ENCODE measurements at places on chromosomes 1 and 21.

GRCh38 chr1:223487887-223488259 is 94.7 kb downstream of the CCDC185 start:
- DNase-seq = no peak

DNA sequence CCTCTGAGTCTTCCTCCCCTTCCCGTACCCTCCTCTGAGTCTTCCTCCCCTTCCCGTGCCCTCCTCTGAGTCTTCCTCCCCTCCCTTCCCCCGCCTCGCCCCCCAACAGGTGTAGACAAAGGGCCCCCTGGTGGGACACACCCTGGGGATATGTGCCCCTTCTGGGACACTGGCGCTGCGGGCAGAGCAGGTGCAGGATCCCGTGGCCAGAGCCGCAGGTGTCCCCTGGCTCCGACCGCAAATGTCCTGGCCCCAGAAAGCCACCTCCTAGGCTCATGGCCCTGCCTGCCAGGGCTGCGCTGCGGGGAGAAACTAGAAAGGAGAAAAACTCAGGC is 51.5 kb upstream of the ARHGEF16 start:
- DNase-seq = no peak

GRCh38 chr1:152107984-152108881 is 7.0 kb downstream of the TCHH start:
- DNase-seq = peak; percentile 32

- peak; percentile 93 for DNase-seq
Observed at GRCh38 chr1:234970731-234971476, 157.7 kb downstream of the TOMM20 start.

DNA sequence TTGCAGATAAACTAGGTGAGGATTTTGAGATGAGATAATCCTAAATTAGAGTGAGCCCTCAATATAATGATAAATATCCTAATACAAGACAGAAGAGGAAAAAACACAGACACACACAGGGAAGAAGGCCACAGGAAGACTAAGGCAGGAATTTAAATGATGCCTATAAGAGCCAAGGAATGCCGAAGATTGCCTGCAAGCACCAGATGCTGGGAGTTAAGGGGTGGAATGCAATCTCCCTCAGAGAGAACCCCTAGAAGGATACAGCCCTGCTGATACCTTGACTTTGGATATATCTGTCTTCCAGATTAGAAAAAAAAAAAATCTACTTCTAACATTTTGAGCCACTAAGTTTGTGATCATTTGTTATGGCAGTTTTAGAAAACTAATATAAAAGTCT is 299.7 kb upstream of the PRMT6 start:
- DNase-seq = no peak

GRCh38 chr21:45848805-45849204 is 132.8 kb upstream of the COL6A1 start:
- no peak for DNase-seq

DNA sequence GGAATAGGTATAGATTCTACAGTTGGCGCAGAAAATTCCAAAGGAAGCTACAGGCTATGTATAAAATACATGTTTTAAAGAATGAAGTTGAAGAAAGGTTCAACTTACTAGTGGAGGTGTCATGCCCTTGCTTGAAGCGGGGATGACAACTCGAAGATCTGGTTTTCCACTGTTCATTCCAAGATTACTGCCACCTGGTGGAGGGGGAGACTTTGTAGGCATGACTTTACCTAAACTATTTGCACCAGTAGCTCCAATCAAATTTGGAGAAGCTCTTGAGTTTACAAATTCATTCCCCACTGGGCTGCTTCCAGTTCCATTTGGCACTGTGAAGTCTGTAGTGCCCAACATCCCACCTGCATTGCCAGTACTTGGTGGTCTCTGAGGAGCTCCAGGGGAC is 81.7 kb downstream of the AXDND1 start:
- DNase-seq = no peak

DNA sequence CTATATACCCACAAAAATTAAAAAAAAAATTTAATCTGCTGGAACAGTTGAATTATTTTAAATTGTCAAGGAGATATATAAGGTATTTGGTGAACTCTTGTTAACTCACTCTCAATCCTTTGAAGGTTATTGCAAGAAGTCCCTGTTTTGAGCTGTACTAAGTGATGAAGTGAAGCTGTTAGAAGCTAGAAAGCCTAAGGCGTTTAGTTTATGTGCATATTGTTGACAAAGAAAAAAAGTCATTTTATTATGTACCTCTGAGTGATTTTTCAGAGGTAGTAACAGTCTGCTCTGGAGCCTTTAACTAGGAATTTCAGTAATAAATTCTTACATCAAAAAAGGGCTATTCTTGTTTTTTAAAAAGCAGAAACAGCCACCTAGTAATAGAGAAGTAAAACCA is 59.6 kb downstream of the TMEM200B start:
- DNase-seq = no peak

DNA sequence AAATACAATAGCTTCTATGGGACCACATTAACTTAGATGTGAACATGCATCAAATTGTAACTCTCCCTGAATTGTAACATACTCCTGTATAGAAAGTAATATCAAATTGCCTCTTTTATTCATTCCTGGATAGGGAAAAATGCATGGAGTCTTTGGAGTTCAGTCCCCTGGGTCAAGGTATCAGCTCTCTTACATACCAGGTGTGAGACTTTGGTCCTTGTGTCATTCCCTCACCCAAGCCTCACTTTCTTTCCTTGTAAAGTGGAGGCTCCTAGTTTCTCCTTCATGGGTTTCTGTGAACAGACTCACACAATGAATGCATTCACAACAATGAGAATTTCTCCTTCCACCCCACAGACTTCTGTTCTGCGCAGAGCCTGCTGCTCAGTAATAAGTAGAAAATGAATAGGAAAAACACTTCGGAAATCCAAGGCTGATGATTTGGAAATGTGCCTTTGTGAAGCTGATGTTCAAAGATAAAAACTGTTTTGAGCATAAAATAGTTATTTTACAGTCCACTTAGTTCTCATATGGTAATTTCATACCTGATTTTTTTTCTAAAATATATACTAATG is 185.3 kb downstream of the AK5 start:
- DNase-seq = no peak

GRCh38 chr1:228364068-228364705 is 42.4 kb downstream of the TRIM11 start:
- DNase-seq = peak; percentile 18

- no peak for DNase-seq
Observed at GRCh38 chr1:71088645-71089287, 7.9 kb upstream of the ZRANB2 start.

DNA sequence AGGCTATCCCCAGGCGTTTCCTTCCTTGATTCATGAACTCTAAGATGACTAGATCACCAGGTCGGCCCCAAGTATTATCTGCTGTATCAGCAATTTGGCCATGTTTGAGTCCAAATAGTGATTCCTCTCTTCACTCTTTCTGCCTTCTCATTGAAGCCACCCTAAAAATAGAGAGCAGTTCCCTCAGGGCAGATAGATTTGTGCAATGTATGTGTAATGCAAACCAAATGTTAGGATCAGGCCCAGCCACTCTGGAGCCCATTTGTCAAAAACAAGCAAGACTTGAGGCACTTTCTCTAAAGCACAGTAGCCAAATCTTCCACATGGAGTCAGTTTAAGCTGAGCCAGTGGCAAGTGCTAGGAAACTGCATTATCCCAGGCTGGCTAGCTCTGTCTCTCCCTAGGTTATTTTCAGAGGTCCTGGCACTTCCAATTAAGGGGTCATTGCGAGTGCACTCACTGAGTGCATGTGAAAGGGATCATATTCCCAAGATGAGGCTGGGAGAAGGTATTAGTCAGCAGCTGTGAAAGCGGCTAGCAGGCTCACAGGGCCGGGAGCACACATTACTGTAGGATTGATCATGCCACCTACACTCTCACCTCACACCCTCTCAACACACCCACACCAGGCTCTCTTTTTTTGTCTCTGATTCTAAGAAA is 97.9 kb upstream of the RAB3GAP2 start:
- DNase-seq = no peak

DNA sequence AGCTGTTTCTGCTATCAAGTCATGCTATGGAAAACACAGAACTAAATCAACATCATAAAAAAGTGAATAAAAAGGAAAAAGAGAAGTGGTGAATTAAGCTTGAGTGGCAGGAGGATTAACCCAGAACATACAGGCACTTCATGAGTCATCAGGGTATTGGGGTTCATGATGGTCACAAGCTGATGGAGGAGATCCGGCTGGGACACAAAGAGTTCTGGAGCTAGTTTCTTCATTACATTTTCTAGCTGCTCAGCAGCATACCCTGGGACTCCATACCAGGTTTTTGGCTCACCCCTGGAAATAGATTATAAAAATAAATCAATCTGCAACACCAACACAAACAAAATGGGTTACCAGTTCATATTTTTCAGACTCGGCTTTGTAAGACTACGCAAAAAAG is 42.5 kb upstream of the SYT2 start:
- no peak for DNase-seq

DNA sequence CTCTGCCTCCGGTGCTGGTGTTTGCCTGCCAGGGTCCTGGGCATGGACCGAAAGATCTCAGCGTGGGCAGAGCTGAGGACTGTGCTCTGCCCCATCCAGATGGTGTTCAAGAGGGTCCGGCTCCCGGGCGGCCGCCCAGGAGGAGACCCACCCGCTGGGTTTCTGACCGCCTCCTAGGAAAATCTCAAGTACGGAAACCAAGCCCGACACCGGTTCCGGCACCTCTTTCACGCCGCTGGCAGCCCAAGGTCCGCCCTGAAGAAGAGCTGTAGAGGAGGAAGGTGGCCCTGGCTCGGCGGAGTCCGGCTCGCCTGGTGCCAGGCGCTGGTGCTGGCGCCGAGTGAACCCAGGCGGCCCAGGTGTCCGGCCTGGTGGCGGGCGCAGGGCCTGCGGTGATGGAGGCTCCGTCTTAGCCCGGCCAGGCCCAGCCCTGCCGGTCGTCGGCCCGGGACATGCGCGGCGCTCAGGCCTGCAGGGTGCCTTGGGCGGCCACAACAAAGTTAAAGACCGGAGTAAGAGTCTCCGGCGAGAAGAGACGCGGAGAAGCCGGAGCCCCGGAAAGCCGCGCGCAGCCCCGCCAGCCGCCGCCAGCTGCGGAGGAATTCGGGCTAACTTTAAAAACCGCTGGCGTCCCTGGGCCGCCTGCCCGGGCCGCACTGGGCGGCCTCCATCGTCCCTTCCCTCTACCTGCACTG is 1.5 kb downstream of the GRIK3 start:
- DNase-seq = no peak

GRCh38 chr1:18230840-18231239 is 123.2 kb downstream of the IGSF21 start:
- DNase-seq = no peak

DNA sequence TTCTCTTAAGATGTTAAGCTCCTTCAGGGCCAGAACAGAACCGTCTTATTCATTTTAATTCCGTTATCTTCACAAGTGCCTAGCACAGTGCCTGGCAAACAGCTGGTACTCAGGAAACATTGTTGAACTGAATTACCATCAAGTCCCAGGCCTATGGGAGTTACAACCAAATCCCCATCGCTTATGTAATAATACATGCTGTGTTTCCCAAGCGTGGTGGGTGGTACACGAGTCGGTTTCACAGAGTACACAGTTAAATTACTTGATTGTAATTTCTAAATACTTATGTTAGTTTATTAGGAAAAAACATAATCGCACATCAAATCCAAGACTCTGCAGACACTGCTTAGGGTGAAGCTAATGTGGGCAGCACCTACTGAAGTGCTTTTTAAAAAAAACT is 1.0 kb downstream of the ANGEL2 start:
- DNase-seq = no peak

GRCh38 chr1:183609313-183609712 is 19.1 kb upstream of the NCF2 start:
- no peak for DNase-seq

DNA sequence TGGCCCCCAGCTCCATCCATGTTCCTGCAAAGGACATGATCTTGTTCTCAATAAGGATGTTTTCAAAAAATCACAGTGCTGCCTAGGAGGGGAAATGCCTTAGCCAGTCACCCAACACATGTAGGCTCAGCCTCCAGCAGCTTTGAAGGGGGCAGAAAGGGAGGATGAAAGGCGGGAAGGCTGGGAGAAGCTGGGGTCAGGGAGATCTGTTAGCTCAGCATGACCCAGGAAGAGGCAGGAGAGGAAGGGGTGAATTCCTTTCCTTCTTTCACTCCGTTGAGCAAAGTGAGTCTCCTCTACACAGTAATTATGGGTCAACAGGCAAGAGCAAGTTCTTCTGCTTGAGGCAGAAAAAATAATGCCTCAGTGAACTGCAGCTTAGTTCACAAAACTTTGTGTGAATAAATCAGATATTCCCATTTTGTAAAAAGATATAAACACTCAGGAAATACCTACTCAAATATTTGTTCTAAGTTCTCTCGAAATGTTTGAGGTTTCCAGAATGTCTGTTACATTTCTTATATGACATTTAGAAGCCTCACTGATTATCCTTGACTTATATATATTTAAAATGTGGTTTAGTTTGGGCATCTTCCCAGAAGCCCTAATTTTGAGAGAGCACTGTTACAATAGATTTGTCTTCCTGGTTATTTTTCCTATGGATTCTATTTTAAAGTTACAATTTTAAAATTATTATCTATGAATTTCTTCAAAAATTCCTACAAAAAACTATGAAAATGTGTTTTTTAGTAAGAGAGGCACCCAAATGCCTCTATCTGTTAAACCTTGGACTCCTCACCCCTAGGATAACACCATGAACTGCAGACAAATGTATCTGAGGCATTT is 116.8 kb downstream of the KCNJ6 start:
- DNase-seq = no peak

- no peak for DNase-seq
Observed at GRCh38 chr1:225962440-225962975, 21.5 kb upstream of the LEFTY2 start.

- no peak for DNase-seq
Observed at GRCh38 chr1:17342014-17342441, 30.0 kb upstream of the PADI6 start.

GRCh38 chr1:909861-910310 is 13.8 kb upstream of the SAMD11 start:
- peak; percentile 67 for DNase-seq

DNA sequence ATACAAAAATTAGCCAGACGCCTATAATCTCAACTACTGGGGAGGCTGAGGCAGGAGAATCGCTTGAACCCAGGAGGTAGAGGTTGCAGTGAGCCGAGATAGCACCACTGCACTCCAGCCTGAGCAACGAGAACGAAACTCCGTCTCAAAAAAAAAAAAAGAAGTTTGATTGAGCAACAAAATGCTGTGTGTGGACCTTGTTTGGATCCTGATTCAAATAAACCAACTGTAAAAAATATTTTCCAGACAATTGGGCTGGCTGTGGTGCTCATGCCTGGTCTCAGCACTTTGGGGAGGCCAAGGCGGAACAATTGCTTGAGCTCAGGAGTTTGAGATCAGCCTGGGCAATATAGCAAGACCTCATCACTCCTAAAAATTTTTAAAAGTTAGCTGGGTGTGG is 16.8 kb downstream of the PTAFR start:
- no peak for DNase-seq

GRCh38 chr1:99548943-99549605 is 96.8 kb upstream of the PALMD start:
- DNase-seq = no peak

GRCh38 chr1:109443476-109443875 is 17.2 kb upstream of the PSMA5 start:
- DNase-seq = no peak
